Parietal lobe (tissue), 2 donors: ENCODE measurements at places on chromosomes 12 and 14. TPM values are rescaled to one million over a fixed set of nuclear protein-coding genes. Genes with fewer than 3 reads are reported as not detected.

PARP2 gene
- 30.4 TPM for total RNA-seq

C12orf54 gene
- not detected for total RNA-seq

SDR9C7 gene
- 0.31 TPM for total RNA-seq

CHFR gene
- total RNA-seq, result 73.2 TPM

BCAT1 gene
- total RNA-seq, result 41.0 TPM

GPR68 gene
- total RNA-seq, result 4.4 TPM

WSCD2 gene
- 4.7 TPM for total RNA-seq
